ENCODE measurements at places on chromosomes 13 and 19.

DNA sequence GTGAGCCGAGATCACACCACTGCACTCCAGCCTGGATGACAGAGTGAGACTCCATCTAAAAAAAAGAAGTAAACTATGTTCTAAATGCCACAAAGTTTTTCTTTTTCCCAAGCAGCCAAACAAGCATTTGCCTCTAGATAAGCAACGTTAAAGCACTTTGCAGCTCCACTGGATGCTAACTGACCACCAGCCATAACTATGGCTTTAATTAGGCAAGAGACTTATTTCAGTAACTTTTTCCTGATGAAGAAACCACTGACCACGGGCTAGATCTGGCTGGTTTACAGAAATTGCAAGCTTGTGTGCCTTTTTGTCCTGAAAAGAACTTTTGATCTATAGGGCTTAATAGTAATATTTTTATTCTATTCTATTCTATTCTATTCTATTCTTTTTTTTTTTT, 22.1 kb downstream of the CD70 start:
- no peak for DNase-seq

DNA sequence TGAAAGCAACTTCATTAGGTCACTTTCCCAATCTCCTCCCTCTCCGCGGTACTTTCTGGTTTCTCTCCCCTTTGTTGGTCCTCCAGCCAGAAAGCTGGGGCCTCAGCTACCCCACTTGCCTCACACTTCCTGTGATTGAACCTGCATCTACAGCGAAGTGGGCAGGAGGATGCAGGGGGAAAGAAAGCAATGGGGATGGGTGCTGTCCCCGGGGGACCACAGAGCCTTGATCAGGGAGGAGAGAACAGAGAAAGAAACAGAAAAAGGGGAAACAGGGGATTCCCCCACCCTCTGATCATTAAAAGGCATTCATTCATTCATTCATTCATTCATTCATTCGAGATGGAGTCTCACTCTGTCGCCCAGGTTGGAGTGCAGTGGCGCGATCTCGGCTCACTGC, 74.2 kb downstream of the TRPM4 start:
- no peak for DNase-seq

DNA sequence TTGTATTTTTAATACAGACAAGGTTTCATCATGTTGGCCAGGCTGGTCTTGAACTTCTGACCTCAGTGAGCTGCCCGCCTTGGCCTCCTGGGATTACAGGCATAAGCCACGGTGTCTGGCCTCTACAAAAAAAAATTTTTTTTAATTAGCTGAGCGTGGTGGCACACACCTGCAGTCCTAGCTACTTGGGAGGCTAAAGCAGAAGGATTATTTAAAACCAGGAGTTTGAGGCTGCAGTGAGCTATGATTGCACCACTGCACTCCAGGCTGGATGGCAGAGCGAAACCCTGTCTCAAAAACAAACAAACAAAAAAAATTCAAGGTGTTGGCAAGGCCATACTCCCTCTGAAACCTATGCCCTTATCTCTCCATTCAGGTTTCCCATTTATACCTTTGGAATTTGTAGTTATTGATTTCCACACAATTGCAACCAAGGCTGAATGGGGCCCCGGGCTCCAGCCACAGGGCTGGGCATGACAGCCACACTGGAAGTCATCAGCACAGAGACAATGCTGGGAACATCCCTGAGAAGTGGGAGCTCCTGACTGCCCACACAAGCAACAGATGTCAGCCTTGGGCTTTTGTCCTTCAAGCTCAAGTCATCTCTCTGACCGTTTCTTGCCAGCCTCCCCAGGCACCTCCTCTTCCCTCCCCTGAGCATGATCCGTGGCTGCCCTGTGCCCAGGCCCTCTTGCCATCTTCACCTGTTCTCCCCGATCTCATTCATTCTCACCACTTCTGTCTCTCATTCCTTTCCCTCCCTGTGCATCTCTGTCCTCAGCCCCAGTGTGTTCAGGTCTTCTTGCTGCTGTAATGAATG, 27.2 kb upstream of the CALM3 start:
- DNase-seq: no peak

DNA sequence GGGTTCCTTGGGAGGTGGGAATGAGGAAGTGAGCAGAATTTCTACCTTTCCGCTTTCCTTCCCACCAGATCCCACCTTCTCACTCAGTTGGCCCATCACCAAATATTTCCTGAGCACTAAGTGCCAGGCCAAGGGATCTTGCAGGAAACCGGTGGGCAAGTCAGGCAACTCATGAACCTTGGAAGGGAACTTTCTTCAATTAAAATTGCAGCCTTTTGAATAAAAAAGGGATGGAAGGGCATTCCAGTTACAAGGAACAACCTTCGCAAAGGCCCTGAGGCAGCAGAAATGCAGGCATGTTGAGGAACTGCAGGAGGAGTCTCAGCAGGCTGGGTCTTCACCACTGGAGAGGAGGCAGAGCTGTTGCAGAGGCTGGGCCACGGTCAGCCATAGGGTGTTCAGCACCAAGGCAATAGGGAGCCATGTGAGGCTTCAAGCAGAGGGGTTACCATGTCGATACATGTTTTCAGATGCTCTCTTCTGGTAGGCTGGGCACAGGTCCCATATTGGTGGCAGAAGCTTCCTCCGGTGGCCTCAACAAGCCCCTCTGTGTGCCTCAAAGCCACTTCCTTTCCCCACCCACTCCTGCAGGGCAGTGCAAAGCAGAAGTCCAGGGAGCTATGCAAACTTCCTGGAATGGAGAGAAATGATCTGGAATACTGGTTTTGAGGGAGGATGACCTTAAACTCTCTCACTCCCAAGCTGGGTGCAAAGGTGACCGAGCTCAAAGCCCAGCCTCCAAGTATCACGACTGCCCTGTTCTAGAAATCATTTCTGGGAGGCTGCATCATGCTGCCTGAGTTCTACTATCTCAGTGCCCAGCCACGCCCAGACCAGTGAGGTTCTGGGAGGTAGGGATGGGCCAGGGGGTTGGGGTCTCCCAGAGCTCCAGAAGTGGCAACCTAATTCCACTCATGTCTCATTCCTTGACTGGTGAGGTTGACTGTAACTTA, at the start of gene FUT6:
FUT6 (minus strand) TSS at position 638 of the 953 bp plus-strand sequence. CDS start 7,135 bp downstream, outside the sequence.
- DNase-seq: no peak

DNA sequence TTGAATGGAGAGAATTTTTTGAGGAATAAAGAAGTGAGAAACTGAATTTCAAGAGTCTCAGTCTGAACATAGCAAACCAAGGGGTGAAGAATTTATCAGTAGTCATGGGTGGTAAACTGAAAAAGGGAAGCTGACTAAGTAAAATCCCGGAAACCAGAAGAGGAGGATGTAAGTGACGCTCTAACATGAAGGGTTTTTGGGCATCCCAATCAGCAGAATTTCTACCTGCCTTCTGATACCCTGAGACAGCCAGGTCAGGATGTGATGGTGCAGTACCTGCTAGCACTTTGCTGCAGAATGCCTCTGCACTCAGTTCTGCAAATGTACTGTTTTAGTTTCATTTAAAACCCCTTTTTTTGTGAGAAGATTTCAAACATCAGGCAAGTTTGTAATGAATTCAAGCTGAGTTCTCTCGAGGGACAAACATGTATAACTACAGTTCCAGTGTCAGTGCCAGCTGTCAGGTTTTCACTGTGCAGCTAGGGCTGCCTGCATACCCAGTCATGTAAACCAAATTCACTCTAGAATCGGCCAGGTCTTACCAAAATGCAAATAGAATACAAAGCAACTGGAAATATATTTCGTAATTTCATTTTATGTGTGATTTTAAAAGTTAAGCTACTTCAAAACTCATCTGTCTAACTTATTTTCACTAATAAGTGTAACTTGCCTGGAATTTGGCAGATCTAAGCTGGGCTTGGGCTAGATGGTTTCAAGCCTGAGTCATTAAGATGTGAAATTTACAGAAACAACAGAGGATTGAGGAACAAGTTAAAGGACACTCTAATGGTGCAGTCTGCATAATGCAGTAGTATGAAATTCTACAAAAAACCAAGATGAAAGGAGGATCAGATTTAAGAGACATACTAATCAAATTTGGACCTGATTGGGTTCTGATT, 13.8 kb downstream of the METTL21C start:
- peak; percentile 14 for DNase-seq

DNA sequence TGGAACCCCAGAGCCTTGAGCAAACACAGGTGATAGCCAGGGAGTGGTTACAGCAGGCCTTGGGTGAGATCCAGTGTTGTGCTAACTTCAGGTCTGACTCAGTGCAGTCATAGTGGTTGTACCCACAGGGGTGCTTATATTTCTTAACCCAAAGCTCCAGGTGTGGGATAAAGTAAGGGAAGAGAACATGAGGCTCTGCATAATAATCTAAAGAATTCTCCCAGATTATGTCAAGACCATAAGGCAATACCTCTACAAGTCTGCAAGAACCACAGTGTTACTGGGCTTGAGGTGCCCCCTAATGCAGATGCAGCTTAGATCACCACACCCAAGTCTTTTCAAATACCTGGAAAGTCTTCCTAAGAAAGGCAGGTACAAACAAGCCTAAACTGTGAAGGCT, 485.4 kb downstream of the RFC3 start:
- no peak for DNase-seq

- peak; percentile 4 for DNase-seq
Measured at GRCh38 chr13:28401303-28402056, 93.4 kb downstream of the FLT1 start.

- no peak for DNase-seq
Measured at GRCh38 chr19:47469719-47470118, 2.0 kb downstream of the SLC8A2 start.

DNA sequence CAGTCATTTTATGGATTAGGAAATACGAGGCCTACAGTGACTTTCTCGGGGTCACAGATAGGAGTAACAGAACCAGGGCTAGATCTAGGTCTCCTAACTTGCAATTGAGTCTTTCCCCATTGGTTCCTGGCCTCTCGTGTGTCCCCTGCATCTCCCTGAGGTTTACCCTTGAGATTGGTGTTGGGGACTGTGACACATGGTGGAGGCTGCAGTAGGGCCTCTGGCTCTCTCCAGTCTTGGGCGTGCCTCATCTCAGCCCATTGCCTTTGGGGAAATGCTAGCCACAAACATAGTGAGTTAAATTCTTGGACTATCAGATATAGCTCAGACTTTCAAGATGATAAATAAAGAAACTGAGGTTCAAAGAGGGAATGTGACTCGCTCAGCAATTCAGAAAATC, 212.1 kb downstream of the KCNRG start:
- no peak for DNase-seq

GRCh38 chr19:21474671-21475181, 30.7 kb upstream of the ZNF429 start:
- peak; percentile 81 for DNase-seq

- DNase-seq: peak; percentile 71
Measured at GRCh38 chr13:50082426-50083281, 67.4 kb downstream of the KCNRG start.

GRCh38 chr13:113116206-113116800, 6.3 kb upstream of the F10 start:
- DNase-seq: no peak

DNA sequence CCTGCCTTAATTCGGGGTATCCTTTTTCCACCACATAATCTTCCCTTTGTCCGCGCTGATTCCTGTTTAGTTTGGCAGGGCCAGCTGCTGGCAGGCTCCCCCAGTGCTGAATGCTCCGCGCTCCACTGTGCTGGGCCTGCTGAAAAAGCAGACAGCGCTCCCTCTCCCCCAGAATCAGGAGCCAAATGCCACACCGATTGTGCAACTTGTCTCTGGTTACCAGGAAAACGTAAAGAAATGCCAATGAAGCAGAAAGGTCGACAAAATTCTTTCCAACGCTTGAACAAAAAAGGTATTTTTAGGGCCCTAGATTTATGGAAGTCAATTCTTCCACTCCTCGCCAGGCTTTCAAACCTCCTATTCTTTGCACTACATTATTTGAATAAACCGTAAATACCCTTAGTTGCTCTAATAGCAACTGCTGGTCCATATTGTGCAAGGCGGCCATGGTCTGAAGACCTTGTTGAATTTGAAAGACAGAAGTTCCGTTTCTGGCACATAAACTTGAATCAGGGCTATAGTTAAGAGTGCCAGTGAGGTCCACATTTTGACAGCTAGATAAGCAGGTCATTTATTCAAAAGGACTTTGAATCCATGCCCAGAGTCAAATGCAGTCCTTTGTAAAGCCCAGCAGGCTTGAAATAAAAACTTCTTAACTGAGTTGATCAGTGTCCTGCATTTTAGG, 206.7 kb upstream of the RFC3 start:
- DNase-seq: no peak

GRCh38 chr19:13063461-13064091, 39.1 kb downstream of the LYL1 start:
- no peak for DNase-seq

DNA sequence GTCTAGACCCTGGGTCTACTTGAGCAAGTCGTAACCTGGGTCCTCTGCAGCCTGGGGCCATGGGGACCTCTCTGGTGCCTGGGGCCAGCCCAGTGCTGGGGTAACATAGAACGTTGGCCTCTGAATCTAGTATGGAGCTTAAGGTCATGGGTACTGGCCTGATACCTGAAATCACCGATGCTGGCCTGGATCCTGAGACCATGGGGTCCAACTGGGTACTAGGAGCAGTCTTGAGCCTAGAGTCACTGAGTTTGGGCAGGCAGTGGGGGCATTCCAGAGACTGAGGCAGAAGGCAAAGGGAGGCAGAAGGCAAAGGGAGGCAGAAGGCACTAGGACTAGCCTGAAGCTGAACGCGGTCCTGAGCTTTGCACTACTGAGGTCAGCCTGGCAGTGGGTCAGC, 1121.1 kb upstream of the PRR20A start:
- no peak for DNase-seq

DNA sequence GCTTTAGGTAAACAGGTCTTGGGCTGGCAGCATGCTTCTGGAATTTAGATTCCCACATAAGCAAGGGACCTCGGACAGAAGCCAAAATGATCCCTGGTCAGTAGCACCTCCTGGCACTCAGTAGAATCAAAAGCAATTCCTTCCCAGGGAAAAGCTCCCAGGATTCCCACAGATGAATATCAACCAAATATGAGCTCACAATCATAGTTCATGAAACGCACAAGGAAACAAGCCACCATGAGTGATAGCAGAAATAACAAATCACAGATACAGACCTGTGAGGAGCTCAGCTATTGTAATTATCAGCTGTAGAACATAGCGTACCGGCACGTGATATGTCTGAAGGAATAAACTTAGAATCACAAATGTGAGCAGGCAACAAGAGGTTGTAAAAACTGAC, 21.8 kb upstream of the PLAUR start:
- no peak for DNase-seq

DNA sequence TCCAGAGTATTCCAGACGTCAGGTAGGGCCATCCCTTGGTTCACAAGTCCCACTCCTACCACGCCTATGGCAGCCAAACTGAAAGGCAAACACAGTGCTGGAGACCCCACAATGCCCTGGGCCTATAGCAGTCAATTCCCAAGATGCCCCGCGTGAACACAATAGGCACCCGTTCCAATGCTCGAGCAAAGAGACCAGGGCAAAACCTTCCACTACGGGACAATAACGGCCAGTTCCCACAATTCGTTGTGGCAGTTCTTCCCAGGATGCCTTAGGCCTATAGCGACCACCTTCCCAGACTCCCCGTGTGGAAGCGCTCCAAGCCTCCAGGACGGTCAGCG, 538 bp downstream of the ZNF428 start:
- DNase-seq: peak; percentile 44

DNA sequence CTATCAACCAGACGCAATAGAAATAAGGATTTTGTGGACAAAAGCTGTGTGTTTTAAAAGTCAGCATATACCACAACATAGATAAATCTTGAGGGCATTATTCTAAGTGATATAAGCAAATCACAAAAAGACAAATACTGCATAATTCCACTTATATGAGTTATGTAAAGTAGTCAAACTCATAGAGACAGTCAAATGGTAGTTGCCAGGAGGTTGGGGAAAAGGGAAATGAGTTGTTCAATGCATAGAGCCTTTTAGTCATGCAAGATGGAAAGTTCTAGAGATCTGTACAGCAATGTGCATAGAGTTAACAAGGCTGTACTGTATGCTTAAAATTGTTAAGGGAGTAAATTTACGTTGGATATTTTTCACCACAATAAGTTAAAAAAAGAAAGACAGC, 244.7 kb downstream of the DCT start:
- DNase-seq: no peak

Measured in CD4-positive, alpha-beta T cell treated with Interferon alpha-2 for 1 hour (primary cell).